Parietal lobe (tissue), 2 donors: ENCODE measurements at places on chromosomes 4 and X. TPM values are rescaled to one million over a fixed set of nuclear protein-coding genes. Genes with fewer than 3 reads are reported as not detected.

Gene IDH3G
- total RNA-seq = 58.5 TPM

Gene GAGE12F
- total RNA-seq = not detected

Gene SYNPO2
- 1.9 TPM for total RNA-seq

Gene EGF
- total RNA-seq = 0.31 TPM

Gene FGF2
- 8.1 TPM for total RNA-seq

Gene GAGE12H
- not detected for total RNA-seq

Gene TNMD
- total RNA-seq = not detected

Gene PPP1R2C
- not detected for total RNA-seq

Gene AFF2
- 124 TPM for total RNA-seq

Gene CSAG1
- not detected for total RNA-seq

Gene MSANTD1
- 11.0 TPM for total RNA-seq

Gene SRPX2
- 0.31 TPM for total RNA-seq

Gene IL3RA
- total RNA-seq = 1.6 TPM

Gene SLC25A43
- total RNA-seq = 3.8 TPM

Gene PITX2
- total RNA-seq = not detected

Gene PHOX2B
- not detected for total RNA-seq

Gene COL25A1
- total RNA-seq = 16.9 TPM

Gene PIR
- 2.8 TPM for total RNA-seq

Gene SSX2B
- not detected for total RNA-seq

Gene TDO2
- 0.63 TPM for total RNA-seq

Gene CRMP1
- 680 TPM for total RNA-seq
